Activated T-cell treated with anti-CD3 and anti-CD28 coated beads for 4 hours (primary cell): ENCODE measurements at places on chromosomes 7 and 10.

GRCh38 chr7:131546583-131547141 is 9.8 kb downstream of the PODXL start:
- DNase-seq, result no peak

DNA sequence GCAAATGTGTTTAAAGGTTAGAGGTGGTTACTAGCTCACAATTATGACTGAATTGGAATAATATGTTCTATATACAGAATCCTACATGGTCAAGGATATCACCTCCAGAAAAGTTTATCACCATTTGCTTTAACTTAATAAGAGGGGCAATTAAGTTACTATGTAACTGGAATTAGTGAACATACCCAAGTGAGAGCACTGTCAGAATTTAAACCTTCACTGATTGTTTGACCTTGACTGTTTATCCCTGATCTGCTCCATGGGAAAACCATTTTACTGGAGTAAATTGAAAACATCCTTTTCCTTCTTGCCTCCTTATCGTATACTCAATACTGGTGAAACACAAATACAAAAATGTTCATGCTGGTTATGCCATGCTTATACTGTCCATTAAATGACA is 107.4 kb downstream of the SEMA3D start:
- DNase-seq, result no peak

DNA sequence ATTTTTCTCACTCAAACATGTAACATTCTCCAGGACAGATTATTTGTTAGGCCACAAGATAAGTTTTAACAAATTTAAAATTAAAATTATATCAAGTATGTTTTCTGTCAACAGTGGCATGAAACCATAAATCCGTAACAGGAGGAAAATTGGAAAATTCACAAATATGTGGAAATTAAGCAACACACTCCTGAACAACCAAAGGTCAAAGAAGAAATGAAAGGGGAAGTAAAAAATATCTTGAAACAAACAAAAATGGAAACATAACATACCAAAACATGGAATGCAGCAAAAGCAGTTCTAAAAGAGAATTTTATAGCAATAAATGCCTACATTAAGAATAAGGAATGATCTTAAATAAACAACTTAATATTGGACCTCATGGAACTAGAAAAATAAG is 147.3 kb downstream of the ZEB1 start:
- no peak for DNase-seq

DNA sequence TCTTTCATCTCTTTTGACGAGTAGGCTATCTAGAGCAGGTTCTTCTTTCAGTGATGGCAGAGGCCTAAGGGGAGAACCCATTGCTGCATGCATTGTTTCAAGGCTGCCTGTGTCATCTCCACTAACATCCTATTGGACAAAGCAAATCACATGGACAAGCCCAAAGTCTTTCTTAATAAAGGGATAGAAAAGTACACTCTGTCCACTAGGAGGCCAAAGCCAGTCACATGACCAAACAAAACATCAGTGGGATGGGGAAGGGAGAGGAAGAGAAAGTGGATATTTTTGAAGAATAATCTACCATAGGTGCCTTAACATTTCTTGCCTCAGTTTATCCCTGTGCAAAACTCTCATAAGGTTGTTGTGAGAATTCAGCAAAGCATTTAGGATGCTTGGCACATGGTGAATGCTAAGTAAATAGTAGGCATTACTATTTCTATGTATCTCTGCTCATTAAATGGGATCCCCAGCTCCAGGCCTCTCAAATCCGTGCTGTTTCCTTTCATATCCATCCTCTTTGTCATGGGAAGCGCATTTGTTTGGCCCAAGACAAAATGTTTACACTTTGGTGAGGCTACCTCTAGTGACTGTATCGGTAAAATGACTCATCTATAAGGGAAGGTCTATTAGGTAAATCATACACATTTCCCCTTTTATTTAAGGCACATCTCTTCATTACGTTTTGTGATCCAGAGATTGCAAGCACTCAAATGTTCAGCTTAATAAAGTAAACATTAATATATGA is 16.7 kb upstream of the CADPS2 start:
- DNase-seq, result no peak

GRCh38 chr7:836429-836828 is 4.2 kb downstream of the SUN1 start:
- DNase-seq, result no peak

DNA sequence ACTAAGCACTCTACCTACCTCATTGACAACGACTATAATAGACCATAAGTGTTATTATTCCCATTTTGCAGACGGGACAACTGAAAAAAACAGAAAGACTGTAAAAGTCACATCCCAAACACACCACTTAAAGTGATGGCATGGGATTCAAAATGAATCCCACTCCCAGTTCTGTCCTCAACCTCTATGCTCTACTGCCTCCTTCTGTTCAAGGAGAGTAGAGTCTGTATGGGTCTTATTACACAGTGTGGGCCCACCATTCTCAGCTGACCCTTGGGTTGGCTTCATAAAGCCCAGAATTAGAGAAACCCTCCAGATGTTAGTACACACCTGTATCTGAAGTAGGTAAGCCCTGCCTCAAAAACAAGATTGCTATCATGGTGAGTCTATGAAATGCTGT is 102.2 kb downstream of the GRM8 start:
- DNase-seq, result no peak

GRCh38 chr10:52776471-52776903 is 3.9 kb upstream of the MBL2 start:
- no peak for DNase-seq

GRCh38 chr10:129838794-129839193 is 125.3 kb downstream of the EBF3 start:
- DNase-seq, result no peak

DNA sequence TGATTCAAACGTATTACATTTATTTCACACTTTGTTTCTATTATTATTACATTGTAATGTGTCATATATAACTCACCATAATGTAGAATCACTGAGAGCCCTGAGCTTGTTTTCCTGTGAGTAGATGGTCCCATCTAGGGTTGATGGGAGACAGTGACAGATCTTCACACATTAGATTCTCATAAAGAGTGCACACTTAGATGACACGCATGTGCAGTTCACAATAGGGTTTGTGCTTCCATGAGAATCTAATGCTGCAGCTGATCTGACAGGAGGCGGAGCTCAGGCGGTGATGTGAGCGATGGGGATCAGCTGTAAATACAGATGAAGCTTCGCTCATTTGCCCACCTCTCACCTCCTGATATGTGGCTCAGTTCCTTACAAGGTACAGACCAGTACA is 36.1 kb downstream of the BMPER start:
- DNase-seq, result no peak

DNA sequence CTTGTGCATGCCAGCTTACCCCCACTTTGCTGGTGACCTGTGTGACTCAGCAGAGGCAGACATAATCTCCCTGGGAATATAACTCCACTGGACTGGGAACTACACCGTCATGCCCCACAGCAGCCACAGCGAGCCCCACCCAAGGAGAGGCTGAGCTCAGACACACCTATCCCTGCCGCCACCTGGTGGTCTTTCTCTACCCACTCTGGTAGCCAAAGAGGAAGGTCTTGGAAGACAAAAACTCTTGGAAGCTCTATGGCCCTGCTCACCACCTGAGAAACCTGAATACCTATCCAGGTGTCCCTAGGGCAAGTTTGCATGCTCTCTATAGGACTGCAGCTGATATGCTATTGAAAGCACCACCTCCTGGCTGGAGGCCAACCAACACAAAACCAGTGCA is 48.1 kb downstream of the MYO3A start:
- DNase-seq, result no peak

GRCh38 chr7:152336754-152337368 is 98.9 kb downstream of the KMT2C start:
- DNase-seq, result no peak

GRCh38 chr7:84159435-84159834 is 35.2 kb downstream of the SEMA3A start:
- DNase-seq, result no peak

- no peak for DNase-seq
These were observed 120.0 kb downstream of the CALN1 start for GRCh38 chr7:72292118-72292517.

DNA sequence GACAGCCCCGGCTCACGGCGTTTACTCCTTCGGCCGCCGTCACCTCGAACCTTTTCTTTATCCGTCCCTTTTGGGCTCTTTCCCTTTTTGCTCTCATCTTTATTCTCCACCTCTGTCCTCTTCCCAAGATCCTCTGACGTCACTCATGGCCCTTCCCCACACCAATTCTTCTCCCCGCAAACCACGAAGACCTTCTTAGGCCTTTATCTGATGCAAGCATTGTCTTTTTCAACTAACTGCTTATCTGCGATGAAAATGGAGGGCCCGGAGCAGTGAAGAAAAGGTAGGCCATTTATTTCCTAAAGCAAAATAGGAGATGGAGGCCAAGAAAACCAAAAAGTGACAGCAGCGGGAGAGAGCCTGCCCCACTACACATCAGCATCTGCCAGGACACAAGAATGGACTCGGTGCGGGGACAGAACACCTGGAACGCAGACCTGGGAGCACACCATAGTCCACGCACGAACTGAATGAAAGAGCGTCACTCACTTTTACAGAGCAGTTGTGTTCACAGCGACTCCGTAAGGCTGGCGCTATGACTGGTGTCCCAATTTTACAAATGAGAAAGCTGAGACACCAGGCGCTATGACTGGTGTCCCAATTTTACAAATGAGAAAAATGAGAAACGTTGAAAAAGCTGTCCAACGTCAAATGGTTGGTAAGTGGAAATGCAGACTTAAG is 45.3 kb downstream of the ZNF777 start:
- DNase-seq, result no peak

GRCh38 chr10:60200012-60200681 is 189.5 kb downstream of the ANK3 start:
- DNase-seq, result no peak

GRCh38 chr7:154583454-154583853 is 419.5 kb downstream of the PAXIP1 start:
- DNase-seq, result no peak

DNA sequence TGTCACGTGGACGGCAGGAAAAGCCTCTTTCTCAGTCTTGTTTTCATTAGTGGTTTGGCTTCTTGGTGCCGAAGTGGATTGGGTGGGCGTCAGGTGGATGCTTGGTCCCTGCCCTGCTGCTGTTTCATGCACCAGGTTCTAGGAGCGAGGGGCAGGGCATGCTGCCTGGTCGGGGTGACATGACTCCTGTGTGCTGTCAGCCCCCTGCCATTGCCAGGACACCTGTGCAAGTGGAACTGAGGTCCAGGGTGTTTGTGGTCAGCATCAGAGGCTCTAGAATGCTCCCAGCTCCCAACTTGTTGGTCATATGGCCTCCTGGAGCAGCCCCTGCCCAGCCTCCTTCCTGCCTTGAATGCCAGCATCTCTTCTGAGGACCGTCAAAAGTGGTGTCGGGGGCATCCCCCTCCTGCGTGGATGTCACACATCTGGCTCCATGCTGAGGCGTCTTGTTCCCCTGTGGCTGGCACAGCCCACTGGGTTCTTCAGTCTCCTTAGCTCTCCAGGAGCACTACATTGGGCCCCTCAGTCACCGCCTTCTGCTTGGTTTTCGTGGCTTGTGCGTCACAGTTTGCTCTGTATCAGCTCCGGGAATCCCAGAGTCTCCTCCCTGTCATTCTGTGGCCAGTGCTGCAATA is 24.8 kb downstream of the ADCY1 start:
- DNase-seq, result no peak

DNA sequence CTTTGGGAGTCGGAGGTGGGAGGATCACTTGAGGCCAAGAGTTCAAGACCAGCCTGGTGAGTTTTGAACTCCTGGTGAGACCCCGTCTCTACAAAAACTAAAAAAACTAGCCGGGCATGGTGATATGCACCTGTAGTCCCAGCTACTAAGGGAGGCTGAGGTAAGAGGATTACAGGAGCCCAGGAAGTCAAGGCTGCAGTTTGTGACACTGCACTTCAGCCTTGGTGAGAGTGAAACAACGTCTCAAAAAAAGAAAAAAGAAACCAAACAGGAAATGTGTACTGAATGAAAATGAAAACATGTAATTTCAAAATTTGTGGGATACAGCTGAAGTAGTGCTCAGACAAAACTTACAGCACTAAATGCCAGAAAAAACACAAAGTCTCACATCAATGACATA is 7.6 kb downstream of the ARHGAP12 start:
- DNase-seq, result no peak

DNA sequence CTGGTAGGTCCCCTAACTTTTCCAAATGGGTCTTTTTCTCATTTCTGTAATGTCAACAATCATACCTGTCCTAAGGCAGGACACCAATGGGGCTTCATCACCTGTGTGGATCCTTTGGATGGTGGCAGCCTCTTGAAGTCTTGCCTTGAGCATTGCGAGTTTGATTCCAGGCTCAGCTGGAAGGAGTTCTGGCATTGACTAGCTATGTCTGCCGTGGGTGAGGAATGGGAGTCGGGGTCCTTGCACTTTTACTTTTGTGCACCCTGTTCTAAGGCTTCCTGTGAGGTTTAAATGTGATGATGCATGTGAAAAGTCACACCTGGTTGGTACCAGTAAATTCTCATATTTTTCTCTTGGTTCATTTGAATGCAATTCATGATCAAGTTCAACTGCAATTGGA is 55.9 kb upstream of the CTBP2 start:
- no peak for DNase-seq

DNA sequence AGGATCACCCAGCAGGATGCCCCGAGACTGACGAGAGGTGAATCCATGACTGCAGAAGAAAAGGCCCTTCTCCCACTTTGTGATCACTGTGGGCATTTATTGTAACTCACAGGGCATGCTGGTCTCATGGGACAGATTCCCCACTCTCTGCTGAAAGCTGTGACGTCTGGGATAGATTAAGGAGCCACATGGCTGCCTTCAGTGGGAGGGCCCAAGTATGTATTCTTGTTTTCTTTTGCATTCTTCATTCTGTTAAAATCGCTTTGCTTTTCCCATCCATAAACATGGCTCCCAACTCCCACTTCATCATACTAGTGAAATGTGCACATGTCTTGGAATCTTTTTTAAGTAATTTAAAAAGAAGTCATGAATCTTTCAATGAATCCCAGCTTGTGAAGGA is 67.2 kb downstream of the FAM107B start:
- DNase-seq, result no peak

DNA sequence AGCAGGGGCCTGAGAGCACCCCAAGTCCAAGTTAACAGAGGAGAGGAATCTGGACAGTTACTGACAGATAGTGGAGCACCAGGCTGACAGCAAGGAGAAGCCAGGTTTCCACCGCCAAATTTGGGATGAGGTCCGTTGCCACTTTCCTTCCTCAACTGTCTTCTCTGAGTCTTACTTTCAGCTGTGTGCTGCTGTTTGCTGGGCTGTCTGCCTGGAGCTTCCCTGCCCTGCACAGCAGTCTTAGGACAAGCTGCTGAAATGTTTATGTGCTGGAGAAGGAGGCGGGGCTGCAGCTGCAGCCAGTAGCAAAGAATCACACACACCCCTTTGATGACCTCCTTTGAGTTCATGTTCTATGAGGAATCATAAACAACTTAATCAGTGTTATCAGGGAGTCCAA is 17.4 kb upstream of the CYP3A7 start:
- DNase-seq, result no peak

GRCh38 chr7:129799350-129799955 is 153.3 kb downstream of the UBE2H start:
- no peak for DNase-seq

DNA sequence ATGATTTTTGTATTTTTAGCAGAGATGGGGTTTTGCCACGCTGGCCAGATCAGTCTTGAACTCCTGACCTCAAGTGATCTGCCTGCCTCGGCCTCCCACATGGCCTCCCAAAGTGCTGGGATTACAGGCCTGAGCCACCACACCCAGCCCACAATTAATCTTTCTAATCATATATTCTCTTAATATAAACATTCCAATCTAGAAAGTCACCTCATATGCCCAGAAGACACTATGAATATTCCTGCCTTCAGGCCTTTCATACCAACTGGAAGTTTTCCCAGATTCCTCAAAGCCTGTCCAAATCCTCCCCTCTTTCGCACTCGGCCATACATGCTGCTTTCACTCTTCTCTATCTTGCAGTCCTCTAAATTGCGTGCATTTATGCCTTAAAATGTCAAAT is 32.6 kb downstream of the PDZD8 start:
- no peak for DNase-seq
